ENCODE measurements at places on chromosomes 2 and 18. TPM values are rescaled to one million over a fixed set of nuclear protein-coding genes. Genes with fewer than 3 reads are reported as not detected.
A peak's percentile ranks its signal among the peaks of the same experiment; 100 is the strongest.

DNA sequence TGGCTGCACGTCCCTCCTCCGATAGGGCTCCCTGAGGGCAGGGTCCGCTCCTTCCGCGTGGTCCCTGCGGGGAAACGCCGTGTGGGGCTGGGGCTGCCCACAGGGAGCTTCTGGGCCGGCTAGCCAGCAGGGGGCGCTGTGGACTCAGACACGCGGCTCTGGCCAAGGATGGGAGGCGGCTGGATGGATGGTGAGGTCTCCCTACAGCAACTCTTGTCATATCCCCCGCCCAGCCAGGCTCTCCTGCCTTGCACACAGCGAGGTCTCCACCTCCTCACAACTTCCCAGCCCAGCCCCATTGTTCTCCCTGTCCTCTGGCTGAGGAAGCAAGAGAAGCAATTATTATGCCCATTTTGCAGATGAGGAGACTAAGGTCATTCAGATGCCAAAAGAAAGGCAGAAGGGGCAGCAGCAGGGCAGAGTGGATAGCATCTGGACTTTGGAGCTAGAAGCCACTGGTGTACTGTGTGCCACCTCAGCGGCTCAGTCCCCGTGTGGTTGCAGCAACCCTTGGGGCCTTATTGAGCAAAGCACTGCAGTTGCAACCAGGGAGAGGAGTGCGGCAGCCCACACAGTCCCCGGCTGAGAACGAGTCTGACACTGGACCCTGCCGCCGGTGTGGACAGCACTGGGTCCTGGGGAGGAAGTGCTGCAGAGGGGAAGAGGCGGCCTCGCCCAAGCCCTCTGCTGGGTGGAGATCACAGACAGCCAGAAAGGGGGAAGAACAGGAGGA lies 99.0 kb downstream of the ZFP36L2 start:
- H3K4me3 ChIP-seq, result peak overlapping the region; percentile 54
- peaks cover 81% of the 10 kb centered on the region for H3K4me1 ChIP-seq
- H3K36me3 ChIP-seq, result peaks cover 36% of the 10 kb centered on the region
- H3K27me3 ChIP-seq, result no peaks in the 10 kb centered on the region
- peak overlapping the region; percentile 100 for H3K27ac ChIP-seq
- peak; percentile 89 for DNase-seq

DNA sequence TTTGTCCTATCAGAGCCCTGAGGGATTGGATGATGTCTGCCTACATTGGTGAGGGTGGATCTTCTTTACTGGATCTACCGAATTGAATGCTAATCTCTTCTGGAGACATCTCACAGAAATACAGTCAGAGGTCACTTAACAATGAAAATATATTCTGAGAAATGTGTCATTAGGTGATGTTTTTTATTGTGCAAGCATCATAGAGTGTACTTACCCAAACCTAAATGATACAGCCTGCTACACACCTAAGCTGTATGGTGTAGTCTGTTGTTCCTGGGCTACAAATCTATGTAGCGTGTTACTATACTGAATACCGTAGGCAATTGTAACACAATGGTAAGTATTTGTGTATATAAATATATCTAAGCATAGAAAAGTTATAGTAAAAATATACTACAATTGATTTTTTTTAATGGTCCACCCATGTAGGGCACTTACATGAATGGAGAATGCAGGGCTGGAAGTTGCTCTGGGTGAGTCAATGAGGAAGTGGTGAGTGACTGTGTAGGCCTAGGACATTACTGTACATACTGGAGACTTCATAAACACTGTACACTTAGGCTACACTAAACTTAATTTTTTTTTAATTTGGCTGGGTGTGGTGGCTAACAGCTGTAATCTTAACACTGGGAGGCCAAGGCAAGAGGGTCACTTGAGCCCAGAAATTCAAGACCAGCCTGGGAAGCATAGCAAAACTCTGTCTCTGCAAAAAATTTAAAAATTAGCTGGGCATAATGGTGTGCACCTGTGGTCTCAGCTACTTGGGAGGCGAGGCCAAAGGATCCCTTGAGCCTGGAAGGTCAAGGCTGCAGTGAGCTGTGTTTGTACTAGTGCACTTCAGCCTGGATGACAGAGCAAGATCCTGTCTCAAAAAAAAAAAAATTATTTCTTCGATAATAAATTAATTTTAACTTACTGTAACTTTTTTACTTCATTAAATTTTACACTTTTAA lies 226.3 kb upstream of the UBE2E3 start:
- H3K27me3 ChIP-seq, result no peaks in the 10 kb centered on the region
- H3K36me3 ChIP-seq, result no peaks in the 10 kb centered on the region
- DNase-seq, result no peak
- H3K4me1 ChIP-seq, result no peaks in the 10 kb centered on the region

- no peak for DNase-seq
- no peak overlapping the region for H3K27ac ChIP-seq
- H3K36me3 ChIP-seq, result no peaks in the 10 kb centered on the region
- H3K4me1 ChIP-seq, result no peaks in the 10 kb centered on the region
- peaks cover 2% of the 10 kb centered on the region for H3K27me3 ChIP-seq
These were observed 78.0 kb upstream of the TANC1 start for GRCh38 chr2:158890296-158890905.

DNA sequence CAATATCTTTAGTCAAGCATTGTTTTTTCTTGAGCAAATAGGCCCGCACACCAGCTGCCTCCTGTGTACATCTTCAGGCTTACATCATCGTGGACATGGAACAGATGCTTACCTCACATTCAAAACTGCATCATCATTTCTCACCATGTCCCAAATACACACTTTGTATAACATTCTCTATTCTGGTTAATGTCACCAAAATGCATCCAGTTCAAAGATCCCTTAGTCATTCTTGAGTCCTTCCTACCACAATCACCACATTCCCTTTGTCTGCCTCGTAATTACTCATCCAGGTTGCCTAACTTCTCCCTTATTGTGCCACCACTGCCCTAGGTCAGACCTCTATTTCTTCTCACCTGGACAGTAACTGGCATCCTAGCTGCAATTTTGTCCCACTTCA lies 373.7 kb upstream of the GALNT5 start:
- DNase-seq, result no peak
- no peak overlapping the region for H3K4me3 ChIP-seq
- no peaks in the 10 kb centered on the region for H3K36me3 ChIP-seq
- H3K27ac ChIP-seq, result no peak overlapping the region

GRCh38 chr2:6945087-6945813 lies 28.0 kb downstream of the RNF144A start:
- no peaks in the 10 kb centered on the region for H3K27me3 ChIP-seq
- DNase-seq, result no peak
- peak overlapping the region; percentile 53 for H3K27ac ChIP-seq
- no peak overlapping the region for H3K4me3 ChIP-seq

- peaks cover 4% of the 10 kb centered on the region for H3K4me1 ChIP-seq
- peaks cover 9% of the 10 kb centered on the region for H3K36me3 ChIP-seq
- no peak overlapping the region for H3K27ac ChIP-seq
- no peak for DNase-seq
These were observed 117.8 kb downstream of the DYM start for GRCh38 chr18:49342690-49343089.

- H3K4me3 ChIP-seq, result peak overlapping the region; percentile 52
- peak overlapping the region; percentile 84 for H3K27ac ChIP-seq
- peak; percentile 44 for DNase-seq
- peaks cover 42% of the 10 kb centered on the region for H3K36me3 ChIP-seq
- H3K27me3 ChIP-seq, result no peaks in the 10 kb centered on the region
These were observed 43.1 kb downstream of the KCTD18 start for GRCh38 chr2:200466425-200467418.

DNA sequence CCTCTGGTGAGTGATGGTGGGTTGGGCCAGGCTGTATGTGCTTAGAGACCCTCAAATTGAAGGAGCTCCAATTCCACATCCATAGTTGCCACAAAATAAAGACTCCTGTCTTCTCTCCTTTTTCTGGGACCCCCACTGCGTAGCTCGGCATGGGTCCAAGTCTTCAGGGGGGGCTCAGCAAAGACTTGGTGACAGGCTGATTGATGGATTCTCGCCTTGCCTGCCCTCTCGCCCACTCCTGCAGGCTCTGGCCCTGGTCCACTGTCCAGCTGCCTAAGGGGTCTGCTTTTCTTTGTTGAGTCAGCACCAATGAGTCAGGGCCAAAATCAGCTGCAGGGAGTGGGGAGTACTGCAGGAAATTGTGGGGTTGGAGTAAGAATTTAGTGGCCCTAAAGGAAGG lies 21.5 kb downstream of the RPL37A start:
- peaks cover 5% of the 10 kb centered on the region for H3K4me1 ChIP-seq
- H3K27ac ChIP-seq, result no peak overlapping the region
- H3K4me3 ChIP-seq, result no peak overlapping the region
- H3K27me3 ChIP-seq, result no peaks in the 10 kb centered on the region

- no peak overlapping the region for H3K4me3 ChIP-seq
- H3K4me1 ChIP-seq, result no peaks in the 10 kb centered on the region
- H3K27me3 ChIP-seq, result peaks cover 4% of the 10 kb centered on the region
- DNase-seq, result no peak
- H3K36me3 ChIP-seq, result no peaks in the 10 kb centered on the region
- H3K27ac ChIP-seq, result no peak overlapping the region
These were observed 118.6 kb downstream of the TMEM163 start for GRCh38 chr2:134600208-134600607.

DNA sequence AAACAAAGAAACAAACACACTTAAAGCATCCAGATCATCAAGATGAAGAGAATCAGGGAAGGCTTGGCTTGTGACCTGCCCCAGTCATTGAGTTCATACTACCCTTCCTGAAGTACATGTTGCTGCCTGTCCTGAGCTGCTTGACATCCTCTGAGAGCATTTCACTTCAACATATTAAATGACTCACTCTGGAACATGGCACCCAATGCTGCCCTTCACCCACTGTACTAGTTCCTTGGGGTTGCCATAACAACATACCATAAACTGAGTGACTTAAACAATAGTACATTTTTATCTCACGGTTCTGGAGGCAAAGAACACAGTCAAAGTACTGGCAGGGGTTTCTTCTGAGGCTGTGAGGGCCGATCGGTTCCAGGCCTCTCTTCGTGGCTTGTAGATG lies 371.3 kb downstream of the RNF144A start:
- no peaks in the 10 kb centered on the region for H3K4me1 ChIP-seq
- no peak overlapping the region for H3K4me3 ChIP-seq

DNA sequence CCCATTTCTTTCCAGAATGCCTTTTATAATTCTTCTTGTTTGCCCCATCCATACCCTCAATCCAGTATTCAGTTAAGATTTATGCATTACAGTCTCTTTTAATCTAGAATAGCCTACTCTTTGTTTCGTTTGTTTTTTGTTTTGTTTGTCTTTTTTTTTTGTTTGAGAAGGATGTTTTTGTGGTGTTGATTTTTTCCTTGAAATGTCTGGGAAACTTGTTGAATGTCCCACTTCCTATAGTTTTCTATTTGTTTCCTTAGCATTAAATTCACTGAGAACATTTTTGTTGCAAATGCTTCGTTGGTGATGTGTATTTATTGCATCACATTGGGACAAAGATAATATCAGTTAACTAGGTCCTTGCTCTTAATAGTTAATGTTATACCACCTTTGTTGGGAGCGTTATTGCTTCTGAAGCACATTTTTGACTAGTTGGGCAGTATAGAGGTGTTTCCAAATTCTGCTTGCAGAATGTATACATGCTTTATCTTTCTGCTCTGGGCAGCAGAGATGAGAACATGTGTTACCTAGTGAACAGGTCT lies 28.9 kb downstream of the ZNF638 start:
- H3K36me3 ChIP-seq, result peaks cover 51% of the 10 kb centered on the region
- no peak for DNase-seq
- H3K4me3 ChIP-seq, result no peak overlapping the region
- H3K4me1 ChIP-seq, result peaks cover 11% of the 10 kb centered on the region
- no peaks in the 10 kb centered on the region for H3K27me3 ChIP-seq
- H3K27ac ChIP-seq, result no peak overlapping the region

DNA sequence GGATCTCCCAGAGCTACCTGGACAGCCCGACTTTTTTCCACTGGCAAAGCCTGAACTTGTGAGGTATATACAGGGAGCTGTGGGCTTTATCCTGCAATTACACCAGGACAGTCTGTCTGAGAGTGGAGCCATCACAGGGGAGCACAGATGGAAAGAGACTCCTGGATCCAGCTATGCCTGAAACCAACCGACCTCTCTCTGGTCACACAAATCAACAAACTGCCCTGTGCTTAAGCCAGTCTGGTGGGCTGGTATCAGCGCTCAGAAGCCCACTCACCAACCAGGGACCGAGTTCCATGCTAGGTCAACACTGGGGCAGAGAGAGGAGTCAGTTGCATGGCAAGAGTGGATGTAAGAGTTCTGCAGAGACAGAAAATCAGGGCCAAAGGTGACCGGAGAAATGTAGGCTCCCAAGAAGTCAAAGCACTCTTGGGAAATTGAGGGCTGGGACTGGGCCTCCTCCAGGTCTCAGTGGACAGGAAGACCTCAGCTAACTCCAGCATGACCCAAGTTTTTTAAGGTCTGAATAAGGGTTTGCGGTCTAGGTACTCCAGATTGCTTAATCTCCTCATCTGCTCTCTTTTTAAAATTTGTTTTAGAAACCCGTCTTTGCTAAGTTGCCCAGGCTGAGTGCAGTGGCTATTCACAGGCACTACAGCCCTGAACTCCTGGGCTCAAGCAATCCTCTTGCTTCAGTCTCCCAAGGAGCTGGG lies 3.8 kb upstream of the BOK start:
- DNase-seq, result no peak
- H3K27ac ChIP-seq, result no peak overlapping the region
- H3K4me1 ChIP-seq, result peaks cover 11% of the 10 kb centered on the region
- peaks cover 4% of the 10 kb centered on the region for H3K36me3 ChIP-seq
- H3K4me3 ChIP-seq, result no peak overlapping the region
- peaks cover 22% of the 10 kb centered on the region for H3K27me3 ChIP-seq

- no peak overlapping the region for H3K4me3 ChIP-seq
- H3K27ac ChIP-seq, result no peak overlapping the region
- no peaks in the 10 kb centered on the region for H3K36me3 ChIP-seq
- H3K27me3 ChIP-seq, result no peaks in the 10 kb centered on the region
- H3K4me1 ChIP-seq, result no peaks in the 10 kb centered on the region
- no peak for DNase-seq
These were observed 218.3 kb upstream of the STK17B start for GRCh38 chr2:196389670-196390069.

ACTG2 gene
- total RNA-seq, result not detected

KCNK3 gene
- not detected for total RNA-seq

SERPINB7 gene
- total RNA-seq, result not detected

SAG gene
- not detected for total RNA-seq

SLC16A14 gene
- total RNA-seq, result 0.63 TPM

POTEI gene
- total RNA-seq, result not detected

NCKAP5 gene
- total RNA-seq, result not detected

NDC80 gene
- 103 TPM for total RNA-seq

SULT1C2 gene
- not detected for total RNA-seq

All from activated CD8-positive, alpha-beta T cell treated with anti-CD3 and anti-CD28 coated beads, Interleukin-2, amount 10 ng/mL, durations not matched to agents 7 days and 5 days (primary cell).